ENCODE measurements at places on chromosomes 4 and X.
A peak's percentile ranks its signal among the peaks of the same experiment; 100 is the strongest.

GRCh38 chrX:12349201-12349600 is 210.9 kb downstream of the FRMPD4 start:
- DNase-seq: no peak

- DNase-seq: peak; percentile 29
Measured at GRCh38 chr4:139619644-139620043, 46.0 kb upstream of the MGST2 start.

- no peak for DNase-seq
Measured at GRCh38 chr4:168622600-168622999, 125.7 kb downstream of the PALLD start.

DNA sequence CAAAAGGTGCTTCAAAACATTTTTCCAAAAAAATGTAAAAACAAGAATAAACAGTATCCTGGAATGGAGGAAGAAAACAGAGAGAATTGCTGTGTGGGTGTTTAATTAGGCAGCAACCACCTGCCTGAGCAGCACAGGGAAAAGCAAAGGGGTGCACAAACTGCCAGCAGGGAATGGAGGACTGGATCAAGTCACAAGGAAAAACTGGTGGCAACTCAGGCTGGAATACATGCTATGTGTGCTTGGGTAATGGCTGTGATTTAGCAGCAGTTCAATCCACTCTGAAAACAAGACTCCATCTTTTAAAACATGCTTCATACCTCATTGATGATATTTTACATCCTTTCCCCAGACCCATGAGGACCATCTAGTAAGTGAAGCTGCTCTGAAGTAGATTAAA is 179.5 kb downstream of the HS6ST2 start:
- no peak for DNase-seq

DNA sequence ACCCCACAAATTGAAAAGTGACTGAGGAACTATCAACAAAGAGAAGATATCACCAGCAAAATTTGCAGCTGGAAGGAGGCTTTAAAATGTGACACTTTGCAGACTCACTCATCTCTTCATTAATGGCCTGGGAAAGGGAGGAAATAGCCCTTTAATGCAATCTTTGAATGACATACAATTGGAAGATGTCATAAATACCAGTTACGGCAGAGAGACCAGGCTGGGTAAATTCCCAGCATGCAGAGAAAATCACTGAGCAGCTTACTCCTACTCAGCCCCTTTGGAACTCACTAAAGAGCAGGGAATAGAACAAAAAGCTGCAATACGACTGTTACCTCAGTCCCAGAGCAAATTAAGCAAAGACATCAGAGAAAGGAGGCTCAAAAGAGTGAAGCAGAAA is 238.9 kb downstream of the HS3ST1 start:
- DNase-seq: no peak

GRCh38 chrX:153870791-153871360 is 15.1 kb downstream of the L1CAM start:
- no peak for DNase-seq

DNA sequence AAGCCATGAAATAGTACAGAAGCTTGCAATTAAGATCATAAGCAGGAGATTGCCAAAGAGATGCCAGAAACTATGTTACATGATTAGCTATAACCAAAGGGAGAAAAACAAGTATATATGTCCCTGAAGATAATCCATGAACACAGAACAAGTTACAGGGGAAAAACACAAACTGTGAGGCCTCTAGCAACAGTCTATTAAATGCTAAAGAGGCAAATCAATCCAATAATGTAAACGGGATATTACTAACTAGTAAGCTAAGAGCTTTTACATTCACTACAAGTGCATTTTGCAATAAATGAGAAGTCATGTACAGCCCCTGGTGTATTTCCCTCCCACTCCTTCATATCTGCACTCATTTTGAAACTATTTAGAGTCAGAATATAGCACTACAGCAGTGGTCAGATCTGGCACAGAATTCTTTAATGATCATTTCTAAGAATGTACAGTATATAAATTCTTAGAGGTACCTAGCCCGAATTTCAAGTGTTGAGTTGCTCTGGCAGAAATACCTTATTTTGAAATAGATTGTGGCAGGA is 449.8 kb upstream of the SMIM31 start:
- DNase-seq: no peak

GRCh38 chrX:53440101-53440500 is 5.9 kb upstream of the HSD17B10 start:
- no peak for DNase-seq

- no peak for DNase-seq
Measured at GRCh38 chr4:76420188-76420761, 666 bp downstream of the CCDC158 start.

DNA sequence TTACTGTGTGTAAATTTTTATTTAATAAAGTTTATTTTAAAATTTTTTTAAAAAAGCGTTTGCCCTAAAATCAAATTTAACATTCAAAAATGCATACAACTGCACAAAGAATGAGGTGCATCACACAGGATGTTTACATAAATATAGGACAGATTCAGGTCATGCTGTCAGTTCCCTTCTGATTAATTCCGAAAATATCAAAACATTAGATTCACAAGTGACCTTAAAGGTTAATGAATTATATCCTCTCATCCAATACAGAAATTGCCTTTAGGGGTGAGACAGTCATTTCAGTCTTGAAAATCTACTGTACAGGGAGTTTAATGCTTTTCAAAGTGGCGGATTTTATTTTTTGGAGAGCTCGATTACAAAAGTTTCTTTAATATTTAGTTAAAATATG is 208.7 kb upstream of the FTHL17 start:
- no peak for DNase-seq
